ENCODE measurements at places on chromosomes 3 and 15. TPM values are rescaled to one million over a fixed set of nuclear protein-coding genes. Genes with fewer than 3 reads are reported as not detected.

DNA sequence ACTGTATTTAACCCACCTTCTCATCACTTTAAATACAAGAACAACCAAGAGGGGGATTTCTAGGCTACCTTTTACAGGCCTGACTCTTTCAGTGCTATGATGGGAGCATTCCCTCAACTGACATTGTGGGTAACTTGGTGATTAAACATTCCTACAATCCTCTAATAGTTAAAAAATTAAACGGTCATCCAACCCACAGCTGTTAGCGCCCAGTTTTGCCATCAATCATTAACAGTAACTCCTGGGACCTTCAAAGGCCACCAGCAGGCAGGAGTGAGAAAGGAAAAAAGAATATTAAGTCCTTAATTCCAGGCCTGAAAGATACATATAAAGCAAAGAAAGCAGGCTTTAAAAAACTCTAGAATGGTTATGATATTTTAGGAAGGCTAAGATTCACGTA is 512.1 kb downstream of the MAGI1 start:
- no peak for DNase-seq
- H3K4me1 ChIP-seq, result peaks cover 39% of the 10 kb centered on the region
- H3K27ac ChIP-seq, result no peak overlapping the region
- no peak overlapping the region for H3K4me3 ChIP-seq

DNA sequence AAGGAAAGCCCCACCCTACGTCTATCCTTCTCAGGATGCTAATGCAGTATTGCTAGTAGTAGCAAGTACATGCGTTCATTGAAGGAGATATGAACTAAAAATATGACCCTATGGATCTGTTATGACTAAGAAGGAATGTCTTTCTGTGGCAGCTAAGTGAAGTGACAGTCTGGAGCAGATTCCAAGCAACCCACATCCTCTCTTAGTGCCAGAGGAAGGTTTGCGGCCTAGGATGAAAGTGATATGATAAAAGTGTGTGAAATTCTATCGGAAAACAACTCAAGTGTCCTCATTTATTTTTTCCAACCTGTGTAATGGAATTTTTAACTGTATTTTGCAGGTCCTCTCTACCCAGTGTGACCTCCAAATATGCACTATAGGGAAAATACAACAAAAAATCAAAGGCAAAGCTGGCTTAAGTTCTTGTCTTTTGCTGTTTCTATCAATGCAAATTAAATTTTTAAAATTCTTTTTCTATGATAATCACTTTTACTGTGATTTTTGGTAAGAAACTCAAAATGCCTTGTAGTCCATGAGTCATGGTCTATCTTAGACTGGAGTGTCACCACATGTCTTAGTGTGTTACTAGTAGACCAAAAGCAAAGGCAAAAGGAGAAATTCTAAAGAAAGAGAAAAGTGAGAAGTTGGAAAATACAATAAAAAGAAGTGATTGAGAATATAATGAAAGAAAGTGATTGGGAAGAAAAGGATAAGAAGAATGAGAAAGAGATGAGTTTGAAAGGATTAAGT is 161.2 kb upstream of the TMCO5A start:
- no peak overlapping the region for H3K27ac ChIP-seq
- no peak overlapping the region for H3K4me3 ChIP-seq
- no peaks in the 10 kb centered on the region for H3K27me3 ChIP-seq
- DNase-seq, result no peak
- no peaks in the 10 kb centered on the region for H3K36me3 ChIP-seq
- H3K4me1 ChIP-seq, result no peaks in the 10 kb centered on the region

DNA sequence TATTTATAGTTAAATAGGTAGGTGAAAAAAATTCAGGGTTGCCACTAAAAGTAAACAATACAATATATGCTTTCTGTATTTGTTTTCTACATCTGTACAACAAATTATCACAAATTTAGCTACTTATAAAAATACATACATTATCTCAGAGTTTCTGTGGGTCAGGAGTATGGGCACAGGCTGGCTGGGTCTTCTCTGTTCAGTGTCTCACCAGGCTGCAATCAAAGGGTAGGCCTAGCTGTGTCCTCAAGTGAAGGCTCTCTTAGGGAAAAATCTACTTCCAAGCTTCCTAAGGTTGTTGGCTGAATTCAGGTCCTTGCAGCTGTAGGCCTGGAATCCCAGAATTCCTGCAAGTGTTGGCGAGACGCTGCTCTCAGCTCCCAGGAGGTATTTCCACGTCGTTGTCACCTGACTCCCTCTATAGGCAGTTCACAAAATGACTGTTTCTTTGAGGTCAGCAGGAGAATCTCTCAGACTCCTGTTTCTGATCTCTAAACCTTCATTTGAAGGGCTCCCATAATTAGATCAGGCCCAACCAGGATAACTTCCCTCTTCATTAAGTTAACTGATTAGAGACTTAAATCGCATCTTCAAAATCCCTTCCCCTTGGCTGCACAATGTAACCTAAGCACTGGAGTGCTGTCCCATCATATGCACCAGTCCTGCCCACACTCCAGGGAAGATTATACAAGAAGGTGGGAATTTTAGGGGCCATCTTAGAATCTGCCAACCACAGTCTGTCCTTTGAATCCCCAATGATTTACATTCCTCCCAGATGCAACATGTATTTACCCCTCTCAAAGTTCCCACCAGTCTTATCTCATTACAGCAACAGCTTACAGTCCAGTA is 296.6 kb downstream of the SUCLG2 start:
- no peaks in the 10 kb centered on the region for H3K36me3 ChIP-seq
- H3K4me1 ChIP-seq, result no peaks in the 10 kb centered on the region

DNA sequence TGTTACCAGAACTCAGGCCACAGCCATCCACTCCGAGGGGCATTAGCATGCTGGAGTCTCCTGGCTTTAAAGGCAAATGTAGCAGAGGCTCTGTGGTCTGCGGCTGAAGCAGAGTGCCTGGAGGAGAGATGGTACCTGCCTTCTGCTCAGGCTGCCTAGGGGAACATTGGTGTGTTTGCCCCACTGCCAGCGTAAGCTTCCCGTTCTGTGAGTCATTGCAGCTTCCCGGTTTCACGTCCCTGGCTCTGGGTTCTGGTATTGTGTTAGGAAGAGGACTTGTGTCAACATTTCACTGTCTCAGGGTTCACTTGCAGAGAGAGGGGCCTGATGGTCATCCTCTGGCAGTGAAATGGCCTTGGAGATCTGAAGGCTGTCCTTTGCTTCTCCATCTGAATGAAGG is 1.8 kb downstream of the GASK1A start:
- peaks cover 10% of the 10 kb centered on the region for H3K4me1 ChIP-seq
- H3K27me3 ChIP-seq, result peaks cover 45% of the 10 kb centered on the region
- no peak overlapping the region for H3K4me3 ChIP-seq
- H3K36me3 ChIP-seq, result no peaks in the 10 kb centered on the region

ST8SIA2 gene
- total RNA-seq, result 3.0 TPM

DNA sequence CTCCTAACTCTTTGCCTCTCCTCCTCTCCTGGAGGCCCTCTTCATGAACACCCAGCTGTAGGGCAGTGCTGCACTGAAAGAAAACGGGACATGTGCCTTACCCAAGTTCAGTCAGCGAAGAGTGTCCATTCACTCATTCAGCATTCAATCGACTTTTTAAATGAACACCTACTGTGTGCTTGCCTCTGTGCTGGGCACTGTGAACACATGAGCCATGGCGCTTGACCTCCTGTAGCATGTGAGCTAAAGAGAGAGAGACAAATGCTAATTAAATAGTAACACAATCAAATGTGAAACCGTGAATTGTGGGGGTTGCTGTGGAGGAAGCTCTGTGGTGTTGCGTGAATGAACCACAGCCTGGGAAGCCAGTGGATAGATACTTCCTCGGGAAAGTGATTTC is 43.4 kb downstream of the ST6GAL1 start:
- no peak overlapping the region for H3K27ac ChIP-seq
- no peak overlapping the region for H3K4me3 ChIP-seq
- H3K4me1 ChIP-seq, result peaks cover 66% of the 10 kb centered on the region
- H3K27me3 ChIP-seq, result no peaks in the 10 kb centered on the region

SSR3 gene
- total RNA-seq, result 237 TPM

GRCh38 chr3:17182166-17182565 is 297.4 kb downstream of the PLCL2 start:
- no peak overlapping the region for H3K27ac ChIP-seq
- H3K27me3 ChIP-seq, result no peaks in the 10 kb centered on the region
- no peak overlapping the region for H3K4me3 ChIP-seq
- no peaks in the 10 kb centered on the region for H3K36me3 ChIP-seq
- H3K4me1 ChIP-seq, result peaks cover 20% of the 10 kb centered on the region

DNA sequence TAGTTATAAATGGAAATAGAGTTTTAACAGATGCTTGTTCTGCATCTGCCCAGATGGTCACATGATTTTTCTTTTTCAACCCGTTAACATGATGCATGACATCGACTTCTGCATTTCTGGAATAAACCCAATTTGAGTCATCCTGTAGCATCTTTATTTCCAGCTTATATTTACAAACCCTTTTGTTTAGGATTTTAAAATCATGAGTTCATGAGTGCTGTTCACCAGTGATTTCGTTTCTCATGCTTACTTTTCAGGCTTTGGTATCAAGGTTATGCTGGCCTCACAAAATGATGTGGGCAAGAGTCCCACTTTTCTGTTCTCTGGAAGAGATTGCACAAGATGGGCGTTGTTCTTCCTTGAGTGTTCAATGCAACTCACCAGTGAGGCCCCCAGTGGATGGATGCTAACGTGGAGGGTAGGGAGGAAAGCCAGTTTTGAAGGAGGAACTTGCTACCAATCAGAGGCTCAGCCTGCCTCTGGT is 5.2 kb downstream of the HRH1 start:
- no peak overlapping the region for H3K4me3 ChIP-seq
- no peaks in the 10 kb centered on the region for H3K36me3 ChIP-seq

GRCh38 chr3:172946061-172946460 is 195.0 kb downstream of the SPATA16 start:
- DNase-seq, result no peak
- H3K27ac ChIP-seq, result no peak overlapping the region
- no peak overlapping the region for H3K4me3 ChIP-seq
- H3K4me1 ChIP-seq, result no peaks in the 10 kb centered on the region
- no peaks in the 10 kb centered on the region for H3K36me3 ChIP-seq
- H3K27me3 ChIP-seq, result no peaks in the 10 kb centered on the region

SCAANT1 gene
- not detected for total RNA-seq

GRCh38 chr3:170728181-170728580 is 141.8 kb downstream of the RPL22L1 start:
- no peaks in the 10 kb centered on the region for H3K36me3 ChIP-seq
- DNase-seq, result no peak
- H3K27me3 ChIP-seq, result no peaks in the 10 kb centered on the region
- no peaks in the 10 kb centered on the region for H3K4me1 ChIP-seq

DNA sequence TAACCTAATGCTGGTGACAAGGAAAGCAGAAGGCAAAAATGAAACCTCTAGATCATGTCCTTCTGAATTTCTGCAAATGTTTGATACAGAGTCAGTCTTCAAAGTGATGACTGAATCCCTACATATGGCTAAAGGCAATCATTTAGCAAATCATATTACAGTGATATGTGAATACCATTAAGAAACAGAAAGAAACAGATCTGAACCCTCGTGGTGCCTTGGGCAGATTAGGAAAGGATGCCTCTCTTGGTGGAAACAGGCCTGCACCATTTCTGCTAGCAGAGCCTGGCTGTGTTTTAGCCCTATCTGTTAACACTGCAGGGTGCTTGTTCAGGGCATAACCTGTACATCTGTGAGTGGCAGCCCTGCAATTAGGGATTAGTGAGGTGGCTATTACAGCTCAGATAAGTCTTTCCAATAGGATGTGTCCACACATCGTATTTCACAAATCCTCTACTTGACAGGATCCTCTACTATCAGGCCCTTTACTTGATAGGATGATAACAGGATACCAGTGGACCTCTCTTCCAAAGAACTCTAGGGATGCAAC is 12.1 kb downstream of the SEC22C start:
- peaks cover 64% of the 10 kb centered on the region for H3K36me3 ChIP-seq
- no peak overlapping the region for H3K4me3 ChIP-seq
- DNase-seq, result no peak

SLC28A2 gene
- total RNA-seq, result not detected

- H3K4me3 ChIP-seq, result no peak overlapping the region
- peaks cover 40% of the 10 kb centered on the region for H3K4me1 ChIP-seq
- peaks cover 28% of the 10 kb centered on the region for H3K36me3 ChIP-seq
Observed at GRCh38 chr3:44989636-44990373, 13.8 kb downstream of the EXOSC7 start.

SCN11A gene
- total RNA-seq, result not detected

GRCh38 chr15:52121896-52122295 is 9.3 kb upstream of the BCL2L10 start:
- no peaks in the 10 kb centered on the region for H3K36me3 ChIP-seq
- H3K27ac ChIP-seq, result no peak overlapping the region
- no peak overlapping the region for H3K4me3 ChIP-seq
- DNase-seq, result no peak
- no peaks in the 10 kb centered on the region for H3K27me3 ChIP-seq

GRCh38 chr3:172388412-172389078 is 59.7 kb downstream of the GHSR start:
- no peak overlapping the region for H3K4me3 ChIP-seq
- H3K36me3 ChIP-seq, result no peaks in the 10 kb centered on the region
- DNase-seq, result no peak
- no peak overlapping the region for H3K27ac ChIP-seq

SEMA6D gene
- total RNA-seq, result 20.1 TPM

DNA sequence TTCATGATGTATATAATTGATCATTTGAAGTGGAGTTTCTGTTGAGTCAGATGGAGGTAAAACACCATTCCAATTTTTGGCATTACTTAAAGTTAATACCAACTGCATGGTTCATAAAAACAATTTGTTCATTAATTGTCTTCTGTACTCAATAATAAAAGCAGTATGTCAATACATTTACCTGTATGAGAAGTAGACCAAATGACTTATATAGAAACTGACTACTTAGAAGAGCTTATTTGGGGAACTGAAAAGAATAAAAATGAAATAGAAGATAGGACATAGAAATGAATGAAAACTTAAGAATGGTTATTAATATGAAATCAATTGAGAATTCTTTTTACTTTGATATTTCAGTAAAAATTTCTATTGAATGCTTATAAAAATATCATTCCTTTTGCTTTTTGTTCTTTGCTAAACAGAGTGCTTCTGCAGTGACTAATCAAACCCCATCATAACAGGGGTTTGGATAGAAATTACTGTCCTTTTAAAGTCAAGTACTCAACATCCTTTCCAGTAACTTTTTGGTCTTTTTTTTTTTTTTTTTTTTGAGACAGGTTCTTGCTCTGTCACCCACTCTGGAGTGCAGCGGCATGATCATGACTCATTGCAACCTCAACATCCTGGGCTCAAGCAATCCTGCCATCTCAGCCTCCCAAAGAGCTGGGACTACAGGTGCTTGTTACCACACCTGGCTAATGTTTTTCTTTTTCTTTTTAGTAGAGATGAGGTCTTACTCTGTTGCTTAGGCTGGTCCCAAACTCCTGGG is 6.5 kb upstream of the CRYBG3 start:
- no peak for DNase-seq
- no peaks in the 10 kb centered on the region for H3K36me3 ChIP-seq
- H3K4me1 ChIP-seq, result no peaks in the 10 kb centered on the region
- no peaks in the 10 kb centered on the region for H3K27me3 ChIP-seq
- H3K27ac ChIP-seq, result no peak overlapping the region

DNA sequence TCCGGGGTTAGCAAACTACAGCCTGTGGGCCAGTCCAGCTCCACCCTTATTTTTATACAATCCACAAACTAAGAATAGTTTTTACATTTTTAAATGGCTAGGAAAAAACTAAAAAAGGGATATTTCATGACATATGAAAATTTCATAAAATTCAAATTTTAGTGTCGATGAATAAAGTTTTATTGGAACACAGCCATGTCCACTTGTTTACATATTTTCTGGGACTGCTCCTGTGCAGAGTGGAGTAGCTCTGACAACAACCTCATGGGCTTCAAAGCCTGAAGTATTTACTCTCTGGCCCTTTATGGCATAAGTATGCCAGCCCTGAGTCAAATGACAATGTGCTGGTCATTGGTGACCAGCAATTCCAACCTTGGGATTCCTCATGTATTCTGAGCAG is 17.2 kb downstream of the EFCC1 start:
- H3K36me3 ChIP-seq, result no peaks in the 10 kb centered on the region
- H3K27me3 ChIP-seq, result no peaks in the 10 kb centered on the region
- no peak for DNase-seq
- H3K4me3 ChIP-seq, result no peak overlapping the region
- peaks cover 87% of the 10 kb centered on the region for H3K4me1 ChIP-seq
- H3K27ac ChIP-seq, result peak overlapping the region; percentile 92
